Activated naive CD4-positive, alpha-beta T cell treated with anti-CD3 and anti-CD28 coated beads for 36 hours (primary cell): ENCODE measurements at places on chromosomes 6 and 20.

- no peak for DNase-seq
These were observed 81.9 kb downstream of the LYRM4 start for GRCh38 chr6:5178806-5179205.

DNA sequence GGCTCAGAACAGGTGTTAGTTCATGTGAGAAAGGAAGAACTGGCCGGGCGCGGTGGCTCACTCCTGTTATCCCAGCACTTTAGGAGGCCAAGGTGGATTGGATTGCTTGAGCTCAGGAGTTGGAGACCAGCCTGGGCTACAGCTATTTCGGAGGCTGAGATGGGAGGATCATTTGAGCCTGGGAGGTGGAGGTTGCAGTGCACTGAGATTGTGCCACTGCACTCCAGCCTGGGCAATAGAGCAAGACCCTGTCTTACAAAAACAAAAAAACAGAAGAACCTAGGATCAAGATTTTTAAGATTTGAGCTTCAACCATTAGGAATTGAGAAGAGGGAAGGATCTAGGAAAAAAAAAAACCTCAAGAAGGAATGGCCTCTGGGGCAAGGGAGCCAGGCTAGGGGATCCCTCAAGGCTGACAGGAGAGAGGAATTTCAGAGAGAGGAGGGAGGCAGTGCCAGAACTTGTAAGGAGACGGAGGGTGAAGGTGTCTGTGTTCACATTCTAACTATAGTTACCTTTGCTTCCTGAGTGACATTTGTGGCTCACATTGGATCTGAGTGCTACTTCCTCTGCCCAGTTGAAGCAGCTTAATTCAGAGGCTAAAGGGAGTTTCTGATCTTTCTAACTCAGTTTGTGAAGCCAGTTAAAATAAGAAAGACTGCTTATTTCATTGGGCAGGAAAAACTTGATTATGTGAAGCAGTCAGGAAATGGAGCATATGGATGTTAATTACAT is 26.1 kb downstream of the CHMP4B start:
- DNase-seq = no peak

- peak; percentile 59 for DNase-seq
These were observed 27.4 kb downstream of the MGME1 start for GRCh38 chr20:17995967-17996819.

DNA sequence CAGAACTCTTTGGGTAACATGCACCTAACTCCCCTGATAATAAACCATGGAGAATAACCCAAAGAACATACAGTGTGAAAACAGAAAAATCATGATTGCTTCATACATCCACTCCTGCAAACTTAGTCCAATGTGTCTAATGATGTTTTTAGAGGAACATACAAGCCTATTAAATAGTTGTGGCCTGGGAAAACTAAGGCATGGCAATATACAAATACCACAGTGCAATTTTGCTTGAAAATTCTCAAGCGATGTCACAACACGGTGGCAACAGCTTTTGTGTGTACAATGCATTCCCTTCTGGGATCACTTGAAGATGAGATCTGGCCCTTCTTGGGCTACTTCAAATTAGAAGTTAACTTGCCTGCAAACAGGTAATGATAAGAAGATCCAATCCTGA is 16.7 kb downstream of the MAP3K5 start:
- no peak for DNase-seq

GRCh38 chr20:46607191-46607848 is 43.9 kb downstream of the SLC13A3 start:
- no peak for DNase-seq
